NCI-H2081 (cell line): ENCODE measurements at places on chromosomes 3 and 15.

DNA sequence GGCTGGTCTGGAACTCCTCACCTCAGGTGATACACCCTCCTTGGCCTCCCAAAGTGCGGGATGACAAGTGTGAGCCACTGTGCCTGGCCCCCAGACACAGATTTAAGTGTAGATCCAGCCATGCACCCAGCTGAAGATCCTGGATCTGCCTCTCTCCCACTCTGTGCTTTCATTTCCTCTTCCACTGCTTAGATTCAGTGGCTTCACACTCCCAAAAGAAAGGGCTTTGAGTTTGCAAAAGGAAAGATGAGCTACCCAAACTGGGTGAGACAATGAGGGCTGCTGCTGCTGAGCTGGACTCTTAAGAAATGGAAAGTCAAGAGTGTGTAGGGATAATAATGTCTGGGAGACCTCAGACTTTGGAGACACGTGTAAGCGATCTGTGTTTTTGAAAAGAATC is 45.5 kb downstream of the ISG20 start:
- DNase-seq = no peak

- no peak for DNase-seq
These were observed 1.4 kb upstream of the ATP13A3 start for GRCh38 chr3:194488055-194488742.

GRCh38 chr3:31358473-31359070 is 174.2 kb upstream of the STT3B start:
- no peak for DNase-seq

DNA sequence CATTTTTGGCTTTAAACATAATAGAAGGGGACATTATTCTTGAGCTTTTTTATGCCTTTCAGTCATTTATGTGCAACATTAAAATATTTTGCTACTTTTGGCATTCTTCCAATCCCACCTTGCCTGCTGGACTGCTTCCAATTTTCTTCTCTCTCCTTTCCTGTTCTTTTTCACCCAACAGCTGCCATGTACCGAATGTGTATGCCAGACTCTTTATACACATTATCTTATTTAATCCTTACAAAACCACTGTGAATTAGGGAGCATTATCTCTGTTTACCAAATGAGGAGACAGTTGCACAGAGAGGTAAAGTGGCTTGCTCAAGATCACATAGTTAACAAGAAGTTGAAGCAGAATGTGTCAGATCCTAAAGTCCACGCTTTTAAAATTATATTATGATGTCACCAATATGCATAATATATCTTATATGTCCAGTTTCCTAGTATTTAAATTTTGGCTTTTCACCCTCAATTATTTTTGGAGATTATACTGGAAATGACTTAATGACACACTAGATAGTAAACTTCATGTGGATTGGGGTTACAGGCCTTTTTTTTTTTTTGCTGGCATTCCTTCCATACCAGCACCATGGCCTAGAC is 231.5 kb downstream of the THRB start:
- DNase-seq = peak; percentile 0

GRCh38 chr15:94057305-94057704 is 174.1 kb upstream of the MCTP2 start:
- DNase-seq = no peak

DNA sequence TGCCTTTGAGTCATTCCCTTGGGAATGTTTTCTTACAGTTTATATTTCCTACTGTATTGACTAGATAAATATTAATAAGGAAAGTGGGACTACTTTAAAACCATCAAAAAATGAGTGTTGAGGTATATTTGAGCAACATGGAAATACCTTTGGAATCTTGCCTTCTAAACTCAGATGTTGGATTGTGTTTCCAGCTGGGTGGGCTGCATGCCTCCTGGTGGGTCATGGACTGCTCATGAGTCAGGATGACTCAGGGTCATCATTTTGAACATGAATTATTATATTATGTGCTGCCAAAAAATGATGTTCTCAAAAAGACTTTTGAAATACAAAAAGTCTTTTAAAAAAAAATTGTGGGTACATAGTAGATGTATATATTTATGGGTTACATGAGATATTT is 41.1 kb upstream of the APH1B start:
- no peak for DNase-seq

DNA sequence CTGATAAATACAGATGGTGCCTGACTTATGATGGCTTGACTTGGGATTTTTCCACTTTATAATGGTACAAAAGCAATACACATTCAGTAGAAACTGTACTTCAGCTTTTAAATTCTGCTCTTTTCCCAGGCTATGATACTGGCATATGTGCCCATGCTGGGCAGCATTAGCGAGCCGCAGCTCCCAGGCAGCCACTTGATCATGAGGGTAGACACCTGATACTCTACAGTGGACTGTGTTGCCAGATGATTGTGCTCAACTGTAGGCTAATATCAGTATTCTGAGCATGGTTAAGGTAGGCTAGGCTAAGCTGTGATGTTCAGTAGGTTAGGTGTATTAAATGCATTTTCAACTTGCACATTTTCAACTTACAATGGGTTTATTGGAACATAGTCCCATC is 17.7 kb upstream of the FEM1B start:
- no peak for DNase-seq

DNA sequence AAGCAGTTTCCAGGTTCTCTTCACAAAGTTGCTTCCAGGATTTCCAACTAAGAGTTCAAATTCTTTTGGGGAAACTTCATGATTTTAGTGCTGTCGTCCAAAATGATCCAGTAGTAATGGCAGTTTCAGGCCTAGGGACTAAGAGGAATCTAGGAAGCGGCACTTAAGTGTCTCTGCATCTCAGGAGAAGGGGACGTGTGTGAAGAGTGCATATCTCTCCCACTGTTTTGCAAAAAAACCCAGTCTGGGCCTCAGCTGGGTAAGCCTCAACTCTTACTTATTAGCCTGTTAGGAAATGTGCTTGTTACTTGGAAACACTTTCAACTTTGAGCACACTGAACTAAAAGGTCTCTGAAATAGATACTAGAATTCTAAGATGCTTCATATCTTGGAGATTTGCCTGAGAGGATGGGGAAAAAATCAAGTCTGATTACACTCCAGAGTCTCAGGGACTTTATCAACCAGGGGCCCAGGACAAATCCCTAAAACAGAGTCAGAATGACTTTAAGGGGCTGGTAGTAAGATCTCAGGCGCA is 81.8 kb downstream of the WDR76 start:
- no peak for DNase-seq

- DNase-seq = no peak
These were observed 61.3 kb downstream of the CEMIP start for GRCh38 chr15:80840182-80841130.

- no peak for DNase-seq
These were observed 52.0 kb downstream of the CCR3 start for GRCh38 chr3:46293991-46294833.

GRCh38 chr15:73322665-73323373 is 45.9 kb downstream of the HCN4 start:
- no peak for DNase-seq

GRCh38 chr15:73425510-73425909 is 17.5 kb upstream of the REC114 start:
- no peak for DNase-seq

- no peak for DNase-seq
These were observed 616.0 kb upstream of the NAALADL2 start for GRCh38 chr3:174243171-174243570.

- no peak for DNase-seq
These were observed 230.0 kb upstream of the LYSMD4 start for GRCh38 chr15:99963096-99963825.

- DNase-seq = no peak
These were observed 71.4 kb downstream of the ISG20 start for GRCh38 chr15:88710027-88710715.

DNA sequence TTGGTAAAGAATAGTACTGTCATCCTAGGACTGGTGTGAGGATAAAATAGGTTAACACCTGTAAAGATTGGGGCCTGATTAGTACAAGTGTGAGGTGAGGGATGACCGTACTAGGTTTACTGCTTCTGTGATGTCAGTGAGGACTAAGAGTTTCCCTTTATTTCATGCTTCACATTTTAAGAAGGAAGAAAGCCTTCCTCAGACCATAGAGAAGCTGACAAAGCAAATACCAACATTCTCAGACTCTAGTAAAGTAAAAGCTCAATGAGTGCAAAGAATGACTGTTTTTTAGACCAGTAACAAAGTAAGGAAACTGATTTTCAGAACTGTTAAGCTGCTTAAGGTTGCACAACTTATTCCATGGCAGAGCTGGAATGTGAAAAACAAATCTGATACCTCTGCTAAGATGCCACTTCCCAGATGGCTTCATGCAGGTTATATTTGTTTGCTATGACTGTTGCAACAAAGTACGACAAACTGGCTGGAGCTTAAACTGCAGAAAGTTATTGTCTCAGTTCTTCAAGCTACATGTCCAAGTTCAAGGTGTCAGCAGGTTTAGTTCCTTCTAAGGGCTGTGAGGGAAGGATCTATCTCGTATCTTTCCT is 354.9 kb downstream of the RSL24D1 start:
- DNase-seq = no peak

GRCh38 chr3:37544869-37545352 is 316.8 kb upstream of the CTDSPL start:
- DNase-seq = no peak

GRCh38 chr3:164155400-164155799 is 922.9 kb downstream of the SI start:
- no peak for DNase-seq

- DNase-seq = no peak
These were observed 57.3 kb downstream of the NECTIN3 start for GRCh38 chr3:111128884-111129283.

DNA sequence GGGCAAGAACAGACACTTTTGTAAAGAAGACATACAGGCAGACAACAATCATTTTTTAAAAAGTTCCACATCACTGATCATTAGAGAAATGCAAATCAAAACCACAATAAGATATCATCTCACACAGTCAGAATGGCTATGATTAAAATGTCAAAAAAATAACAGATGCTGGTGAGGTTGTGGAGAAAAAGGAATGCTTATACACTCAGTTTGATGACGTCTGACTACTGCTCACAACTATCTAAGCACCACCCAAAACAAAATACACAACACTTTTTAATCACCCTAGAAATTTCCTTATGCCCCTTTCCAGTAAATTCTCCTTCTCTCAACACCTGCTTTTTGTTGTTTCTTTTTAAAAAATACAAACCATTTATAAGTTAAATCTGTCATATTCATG is 228.8 kb downstream of the ISL2 start:
- no peak for DNase-seq

GRCh38 chr15:63075015-63075983 is 32.8 kb downstream of the TPM1 start:
- DNase-seq = no peak

DNA sequence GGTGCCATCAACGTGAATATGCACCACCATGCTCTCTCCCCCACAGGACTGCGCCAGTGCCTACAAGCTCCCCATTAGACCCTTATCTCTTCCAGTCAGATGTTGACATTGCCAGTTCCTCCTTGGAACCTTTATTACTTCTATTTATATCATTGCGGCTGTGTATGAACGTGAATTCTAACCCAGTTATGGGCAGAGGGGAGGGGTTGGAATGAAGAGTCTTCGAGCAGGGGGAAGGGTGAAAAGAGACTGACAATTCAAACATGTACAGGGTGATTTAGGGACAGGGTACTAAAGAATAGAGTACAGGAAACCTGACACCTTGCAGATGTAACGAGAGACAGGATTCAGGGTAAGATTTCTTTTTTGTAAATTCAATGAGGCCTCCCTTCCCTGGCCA is 41.8 kb upstream of the ST6GAL1 start:
- no peak for DNase-seq

DNA sequence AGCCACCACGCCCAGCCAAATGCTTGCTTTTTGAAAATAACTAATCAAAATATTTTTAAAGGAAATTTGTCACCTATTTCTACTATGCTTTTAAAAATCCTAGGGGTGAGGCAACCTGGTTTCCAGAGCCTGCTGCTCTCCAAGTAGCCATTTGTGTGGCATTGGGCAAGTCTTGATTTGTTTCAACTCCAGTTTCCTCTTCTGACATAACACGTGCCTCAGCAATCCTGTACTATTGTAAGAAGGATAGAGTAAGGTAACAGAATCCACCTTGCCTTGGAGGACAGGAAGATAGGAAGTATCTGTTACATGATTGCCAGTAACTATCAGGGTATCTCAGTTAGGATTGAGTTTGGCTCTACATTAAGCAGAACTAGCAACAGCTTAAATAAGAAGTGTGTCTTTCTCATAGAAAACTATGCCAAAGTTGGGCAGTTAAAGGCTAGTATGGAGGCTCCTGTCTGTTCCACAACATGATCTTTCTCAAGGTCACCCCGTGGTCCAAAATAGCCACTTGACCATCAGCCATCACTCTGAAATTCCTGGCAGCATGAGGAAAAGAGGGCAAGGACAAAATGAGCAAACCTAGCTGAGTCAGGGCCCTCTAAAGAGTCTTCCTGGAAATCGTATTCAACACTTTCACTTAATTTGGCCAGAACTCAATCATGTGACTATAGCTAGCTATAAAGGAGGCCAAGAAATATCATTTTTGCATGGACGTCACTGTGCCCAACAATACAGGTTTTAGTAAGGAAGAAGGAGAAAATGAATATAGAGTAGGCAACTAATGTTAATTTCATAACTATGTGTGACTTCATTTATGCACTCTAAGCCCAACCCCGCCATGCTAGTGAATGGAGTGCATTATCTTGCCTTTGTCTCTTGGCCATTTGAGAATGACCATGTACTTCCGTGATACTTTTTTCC is 66.1 kb downstream of the HMG20A start:
- no peak for DNase-seq

- no peak for DNase-seq
These were observed 34.5 kb downstream of the NR1D2 start for GRCh38 chr3:23979569-23979968.

GRCh38 chr15:63166219-63166618 is 8.9 kb upstream of the RPS27L start:
- no peak for DNase-seq

- DNase-seq = peak; percentile 19
These were observed 579 bp upstream of the UBE3A start for GRCh38 chr15:25439369-25439836.
